HuH-7 (cell line): ENCODE measurements at places on chromosomes 2 and 18.
A peak's percentile ranks its signal among the peaks of the same experiment; 100 is the strongest.

DNA sequence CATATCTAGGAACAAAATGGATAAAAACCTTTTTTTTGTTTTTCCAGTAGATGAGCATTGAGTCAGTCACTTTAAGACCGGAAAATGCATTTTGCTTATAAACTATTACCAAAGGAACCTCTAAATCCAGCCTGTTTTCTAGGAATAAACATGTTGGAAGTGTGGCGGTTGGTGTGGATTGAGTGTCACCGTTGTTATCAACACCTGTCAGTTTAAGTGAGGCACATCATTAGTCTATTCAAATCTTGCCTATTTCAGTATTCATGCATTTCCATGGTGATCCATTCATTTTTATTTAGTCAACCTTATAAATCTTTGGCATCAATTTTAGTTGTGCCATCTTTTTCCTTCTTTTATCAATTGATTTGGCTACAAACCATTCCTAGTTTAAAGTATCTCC lies 3.3 kb downstream of the KLHL29 start:
- DNase-seq, result no peak

GRCh38 chr2:46188041-46188716 lies 109.0 kb upstream of the EPAS1 start:
- no peak for DNase-seq

GRCh38 chr2:134466141-134466540 lies 212.3 kb downstream of the MGAT5 start:
- DNase-seq, result peak; percentile 40

- DNase-seq, result no peak
Observed at GRCh38 chr2:97957432-97958183, 38.1 kb downstream of the TMEM131 start.

GRCh38 chr18:79519751-79520477 lies 124.2 kb downstream of the NFATC1 start:
- DNase-seq, result no peak

- DNase-seq, result no peak
Observed at GRCh38 chr2:204842661-204843485, 297.6 kb downstream of the PARD3B start.

- DNase-seq, result no peak
Observed at GRCh38 chr2:223852281-223852795, 15.0 kb upstream of the AP1S3 start.

DNA sequence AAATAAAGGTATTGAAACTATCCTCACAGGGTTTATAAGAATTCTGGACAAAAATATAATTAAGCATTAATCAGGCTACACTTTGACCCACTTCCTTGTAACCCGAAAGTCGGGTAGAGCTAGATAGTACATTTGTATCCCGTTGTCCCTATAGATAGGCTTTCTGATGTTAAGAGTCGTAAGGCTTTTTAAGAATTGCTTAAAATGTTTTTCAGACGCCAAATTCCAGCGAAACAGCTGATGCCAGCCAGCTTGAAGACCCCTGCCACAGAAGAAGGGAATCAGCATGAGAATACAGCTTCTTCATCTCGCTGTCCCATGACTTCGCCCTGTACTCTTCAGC lies 962 bp upstream of the GPR155 start:
- no peak for DNase-seq

GRCh38 chr2:233838726-233839446 lies 15.4 kb downstream of the HJURP start:
- DNase-seq, result no peak

- DNase-seq, result no peak
Observed at GRCh38 chr2:86176597-86176996, 18.7 kb downstream of the IMMT start.

GRCh38 chr18:57353940-57354461 lies 1.6 kb downstream of the ST8SIA3 start:
- no peak for DNase-seq

DNA sequence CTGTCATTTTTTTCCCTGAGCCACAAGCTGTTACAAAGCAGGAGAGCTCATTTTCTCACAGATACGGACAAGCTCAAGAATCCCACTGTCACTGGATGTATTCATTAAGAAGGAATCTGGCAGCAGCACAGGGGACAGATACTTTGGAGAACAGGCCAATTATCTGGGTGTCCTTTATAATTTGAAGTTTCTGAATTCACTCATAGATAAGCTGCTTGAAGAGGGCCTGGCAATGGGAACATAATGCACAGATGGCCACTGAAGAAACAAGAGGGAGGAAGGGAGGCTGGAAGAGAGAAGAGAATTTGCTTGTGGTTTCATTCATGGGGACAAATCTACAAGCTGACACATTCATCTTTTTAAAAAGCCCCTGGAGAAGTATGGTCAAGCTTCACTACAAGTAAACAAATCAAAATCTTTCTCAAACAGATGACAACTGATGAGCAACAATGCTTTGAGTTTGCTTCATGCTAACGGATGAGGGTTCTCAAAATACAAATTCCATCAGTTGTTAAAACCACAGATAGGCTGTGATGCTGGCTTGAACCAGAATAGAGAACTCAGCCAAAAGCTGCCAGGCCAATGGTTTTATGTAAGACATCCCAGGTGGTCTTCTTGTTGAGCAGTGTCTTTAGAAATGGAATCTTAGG lies 11.9 kb downstream of the BCL2 start:
- no peak for DNase-seq

- no peak for DNase-seq
Observed at GRCh38 chr18:25453556-25454269, 101.7 kb upstream of the ZNF521 start.

GRCh38 chr2:166725927-166726924 lies 162.1 kb upstream of the XIRP2 start:
- DNase-seq, result no peak
